ENCODE measurements at places on chromosomes 5 and 9.

GRCh38 chr5:138898299-138898698, 23.2 kb upstream of the LRRTM2 start:
- no peak for DNase-seq

DNA sequence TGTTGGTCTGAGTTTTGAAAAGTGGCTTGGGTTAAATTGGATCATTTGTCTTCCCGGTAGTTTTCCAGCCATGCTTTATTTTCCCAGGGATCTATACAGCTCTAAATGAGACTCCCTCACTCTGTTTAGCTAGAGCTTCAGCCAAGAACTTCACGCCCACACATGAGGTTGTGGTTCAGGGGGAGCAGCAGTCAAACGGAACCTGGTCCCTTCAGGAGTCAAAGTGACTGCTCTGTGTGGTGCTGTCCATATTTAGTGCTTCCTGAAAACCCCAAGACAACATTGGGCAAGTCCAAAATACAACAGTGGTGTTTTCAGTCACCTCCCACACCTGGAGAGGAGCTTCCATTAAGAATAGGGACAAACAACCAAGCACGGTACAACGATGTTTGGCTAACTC, 90.5 kb downstream of the ANKH start:
- no peak for DNase-seq

DNA sequence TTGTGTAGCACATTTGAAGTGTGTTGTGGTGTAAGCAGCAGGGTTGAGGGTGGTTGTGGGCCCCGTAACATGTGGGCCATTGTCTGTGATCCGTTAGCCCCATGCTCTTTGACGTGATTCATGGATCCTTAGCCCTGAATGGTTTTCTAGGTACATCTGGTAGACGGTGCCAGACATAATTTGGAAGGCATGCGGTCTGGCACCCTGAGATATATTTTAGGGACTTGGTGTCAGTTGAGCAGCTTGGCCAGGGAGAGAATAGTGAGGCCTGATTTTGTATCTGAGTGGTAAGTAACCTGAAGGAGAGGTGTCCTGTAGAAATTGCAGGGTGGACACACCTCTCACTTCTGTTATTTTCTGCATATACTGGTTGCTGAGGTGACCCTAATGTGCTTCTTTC, 10.9 kb downstream of the SH3GL2 start:
- no peak for DNase-seq

GRCh38 chr9:83043597-83043996, 19.3 kb downstream of the RASEF start:
- DNase-seq: no peak

- no peak for DNase-seq
These were observed 65.2 kb downstream of the HMHB1 start for GRCh38 chr5:143877196-143877595.

- DNase-seq: no peak
These were observed 175.3 kb downstream of the SLF1 start for GRCh38 chr5:94793816-94794198.

- DNase-seq: no peak
These were observed 52.4 kb downstream of the NREP start for GRCh38 chr5:111704452-111705085.

- no peak for DNase-seq
These were observed 15.7 kb downstream of the PTPN3 start for GRCh38 chr9:109482391-109482916.

- no peak for DNase-seq
These were observed 16.5 kb upstream of the QRFP start for GRCh38 chr9:130912932-130913598.

GRCh38 chr9:117718085-117718484, 13.9 kb downstream of the TLR4 start:
- DNase-seq: no peak

GRCh38 chr5:103668281-103668680, 105.7 kb upstream of the NUDT12 start:
- DNase-seq: no peak

DNA sequence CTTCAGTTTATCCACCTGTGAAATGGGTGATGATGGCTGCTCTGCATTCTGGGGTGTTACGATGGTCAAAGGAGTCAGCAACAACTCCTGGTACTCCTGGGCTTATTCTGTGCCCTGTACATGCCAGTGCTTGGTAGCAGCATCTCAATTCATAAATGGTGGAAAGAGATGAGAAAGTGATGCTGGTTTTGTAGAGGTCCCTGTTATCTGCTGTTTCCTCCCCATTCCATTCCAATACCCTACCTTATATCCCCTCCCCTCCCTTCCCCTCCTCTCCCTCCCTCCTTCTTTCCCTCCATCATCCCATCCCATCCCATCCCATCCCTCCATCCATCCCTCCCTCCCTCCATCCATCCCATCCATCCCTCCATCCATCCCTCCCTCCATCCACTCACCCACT, 19.1 kb downstream of the BOD1 start:
- no peak for DNase-seq

GRCh38 chr5:569358-569867, 42.7 kb upstream of the CEP72 start:
- DNase-seq: no peak

DNA sequence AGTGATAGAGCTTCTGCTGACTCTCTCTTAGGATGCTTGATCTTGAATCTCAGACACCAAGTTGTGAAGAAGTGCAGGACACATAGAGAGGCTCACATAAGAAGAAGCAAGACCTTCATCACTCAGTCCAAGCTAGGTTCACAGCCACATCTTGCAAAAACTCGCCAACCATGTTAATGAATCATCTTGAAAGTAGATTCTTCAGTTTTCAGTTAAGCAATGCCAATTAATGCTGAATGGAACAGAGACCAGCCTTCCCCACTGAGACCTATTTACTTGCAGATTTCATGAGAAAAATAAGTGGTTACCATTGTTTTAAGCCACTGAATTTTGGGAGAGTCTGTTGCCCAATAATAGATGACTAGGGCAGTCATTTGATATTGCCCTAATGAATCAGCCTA, 217.7 kb upstream of the EDIL3 start:
- no peak for DNase-seq

DNA sequence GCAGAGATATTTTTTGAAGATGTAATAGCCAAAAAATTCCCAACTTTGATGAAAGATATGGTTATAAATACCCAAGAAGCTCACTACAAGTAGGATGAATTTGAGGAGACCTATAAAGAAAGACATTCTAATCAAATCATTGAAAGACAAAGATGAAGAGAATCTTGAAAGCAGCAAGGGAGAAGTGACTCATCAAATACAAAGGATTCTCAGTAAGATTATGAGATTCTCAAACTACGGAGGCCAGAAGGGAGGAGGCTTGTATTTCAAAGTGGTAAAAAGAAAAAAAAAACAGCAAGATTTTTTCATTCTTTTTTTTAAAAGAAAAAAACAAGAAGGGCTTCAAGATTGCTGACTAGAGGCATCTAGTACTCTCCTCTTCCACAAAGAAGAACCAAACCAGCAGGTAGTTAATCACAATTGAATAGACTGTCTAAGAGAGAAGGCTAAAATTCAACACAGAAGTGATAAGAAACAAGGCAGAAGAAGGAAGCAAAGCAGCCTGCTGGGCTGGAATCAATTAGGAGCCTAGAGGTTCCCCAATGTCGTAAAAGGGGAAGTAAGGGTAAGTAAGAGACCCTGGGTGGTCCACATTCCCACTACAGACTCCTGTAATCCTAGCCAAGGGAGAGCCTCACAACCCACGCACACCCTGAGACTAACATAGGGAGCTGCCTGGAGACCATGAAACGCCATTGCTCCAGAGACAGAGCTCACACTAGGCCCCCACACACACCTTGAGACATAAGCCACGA, 59.1 kb upstream of the NIPAL4 start:
- DNase-seq: no peak

DNA sequence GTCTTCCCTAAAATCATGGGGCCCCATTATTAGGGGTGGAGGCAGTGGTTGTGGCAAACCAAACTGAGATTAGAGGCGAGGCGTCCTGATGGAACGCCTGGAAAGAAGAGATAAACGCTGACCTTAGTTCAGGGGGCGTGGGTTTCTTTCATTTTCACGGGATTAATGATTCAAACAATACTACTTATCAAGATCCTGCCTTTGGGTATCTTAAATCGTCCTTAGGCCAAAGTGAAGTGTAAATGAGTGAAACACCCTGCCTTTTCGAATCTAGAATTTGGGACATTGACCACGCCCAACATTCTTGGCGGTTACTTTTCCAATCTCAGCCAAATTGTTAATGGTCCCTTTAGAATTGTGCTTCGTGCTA, 1.0 kb upstream of the UBTD2 start:
- DNase-seq: no peak

DNA sequence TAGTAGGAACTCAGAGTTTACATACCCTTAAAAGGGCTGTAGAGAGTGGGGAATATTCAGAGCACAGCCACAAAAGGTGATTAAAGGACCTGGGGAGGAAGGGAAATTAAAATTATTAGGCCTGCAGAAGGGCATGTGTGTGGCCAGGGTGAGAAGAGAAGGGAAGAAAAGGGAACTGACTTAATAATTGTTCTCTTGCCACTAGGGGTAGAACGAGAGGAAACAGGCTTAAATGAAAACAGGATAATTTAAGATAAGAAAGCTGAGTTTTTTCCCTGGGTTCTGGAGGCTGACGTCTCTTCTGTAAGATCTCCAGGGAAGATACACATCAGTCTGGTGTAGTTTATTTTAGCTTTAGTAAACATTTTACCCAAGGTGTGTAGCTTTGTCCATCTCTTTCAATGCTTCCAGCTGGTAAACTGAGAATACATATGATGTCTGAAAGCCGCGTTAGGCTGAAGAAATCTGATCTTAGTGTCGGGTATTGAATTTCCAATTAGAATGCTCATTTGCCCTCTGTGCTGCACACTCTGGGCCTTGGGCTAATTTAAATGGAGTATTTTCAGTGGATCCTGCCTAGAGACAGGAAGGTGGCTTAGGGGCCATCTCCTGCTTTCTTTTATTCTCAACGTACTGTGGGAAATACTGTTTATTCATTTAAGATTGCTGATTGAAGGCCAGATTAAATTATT, 416.8 kb downstream of the TMEM38B start:
- no peak for DNase-seq

- no peak for DNase-seq
These were observed 88.5 kb downstream of the SNX24 start for GRCh38 chr5:122933956-122934355.

- DNase-seq: no peak
These were observed 50.0 kb downstream of the DAPK1 start for GRCh38 chr9:87547671-87548081.

DNA sequence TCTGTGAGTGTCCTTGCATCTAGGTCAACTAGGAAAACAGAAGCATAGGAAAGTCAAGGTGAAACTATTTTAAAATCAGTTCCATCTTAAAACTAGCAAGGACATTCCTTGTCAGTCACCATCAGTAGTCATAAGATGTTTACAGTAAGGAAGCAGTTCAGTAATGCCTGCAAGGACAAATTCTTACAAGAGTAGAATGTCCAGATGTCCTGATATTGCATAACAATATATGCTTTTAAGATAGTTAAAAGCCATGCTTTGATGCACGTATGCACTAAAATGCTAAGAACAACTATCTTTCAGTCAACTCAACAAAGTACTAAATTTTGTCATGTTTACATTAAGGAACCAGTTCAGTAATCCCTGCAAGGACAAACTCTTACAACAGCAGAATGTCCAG, 11.3 kb upstream of the SVEP1 start:
- no peak for DNase-seq

DNA sequence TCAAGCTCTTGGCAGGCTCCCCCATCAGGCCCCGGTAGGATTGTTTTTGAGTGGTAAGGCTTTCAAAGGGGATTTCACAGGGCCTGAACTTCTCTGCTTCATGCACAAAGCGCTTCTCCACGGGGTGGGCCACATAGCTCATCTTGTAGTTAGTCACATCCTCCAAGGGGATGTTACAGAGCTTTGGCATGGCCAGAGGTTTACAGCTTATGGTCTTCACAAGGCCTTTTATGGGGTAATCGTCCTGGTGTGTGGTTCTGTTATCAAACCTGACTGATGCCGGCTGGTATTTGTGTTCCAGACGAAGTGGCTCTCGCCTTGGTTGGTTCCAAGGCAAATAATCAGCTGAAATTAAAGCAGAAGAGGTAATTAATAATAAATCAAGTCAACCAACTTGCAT, 104.3 kb downstream of the SAXO1 start:
- no peak for DNase-seq

- no peak for DNase-seq
These were observed 526.8 kb upstream of the GRAMD2B start for GRCh38 chr5:125896368-125896767.

- no peak for DNase-seq
These were observed at the start of gene PTGS1 for GRCh38 chr9:122370869-122371755. Gene PTGS1 (plus strand): TSS chr9:122371024. CDS start chr9:122371085, 61 bp downstream.

DNA sequence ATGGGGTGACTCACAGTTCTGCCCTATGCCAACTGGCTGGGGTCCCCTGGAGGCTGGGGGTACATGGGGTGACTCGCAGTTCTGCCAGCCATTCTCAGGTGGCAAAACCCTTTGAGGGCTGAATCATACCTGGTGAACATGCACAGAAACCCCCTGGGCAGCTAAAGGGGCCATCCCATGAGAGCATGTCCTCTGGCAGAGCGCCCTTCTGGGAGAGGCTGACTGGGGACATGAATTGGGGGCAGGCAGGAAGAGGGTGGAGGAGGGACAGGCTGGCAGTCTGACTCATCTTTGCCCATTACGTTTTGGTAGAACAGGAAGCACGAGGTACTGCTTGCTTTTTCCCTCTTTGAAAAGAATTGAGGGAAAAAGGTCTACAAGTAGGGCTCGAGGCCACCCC, 16.7 kb downstream of the TRAF1 start:
- no peak for DNase-seq

GRCh38 chr9:111752455-111752854, 42.3 kb downstream of the SHOC1 start:
- no peak for DNase-seq

DNA sequence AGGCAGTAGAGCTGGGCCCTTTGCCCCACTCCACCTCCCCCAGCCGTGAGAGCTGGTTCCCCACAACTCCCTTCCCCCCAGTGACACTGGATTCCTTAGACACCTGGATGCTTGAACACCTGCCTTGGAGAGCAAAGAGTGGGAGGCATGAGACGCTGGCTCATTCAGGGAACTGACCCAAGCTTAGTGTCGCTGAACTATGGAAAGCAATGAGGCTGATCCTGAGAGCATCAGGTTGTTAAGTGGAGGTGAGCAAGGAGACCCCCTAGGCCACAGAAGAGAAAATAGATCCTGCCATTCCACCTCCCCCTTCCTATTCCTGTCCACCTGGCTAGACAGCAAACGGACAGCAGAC, 2.0 kb downstream of the CCL19 start:
- DNase-seq: no peak

GRCh38 chr5:74946471-74946870, 80.3 kb upstream of the FAM169A start:
- no peak for DNase-seq

- no peak for DNase-seq
These were observed 455.0 kb upstream of the DMAC1 start for GRCh38 chr9:8254541-8254940.

DNA sequence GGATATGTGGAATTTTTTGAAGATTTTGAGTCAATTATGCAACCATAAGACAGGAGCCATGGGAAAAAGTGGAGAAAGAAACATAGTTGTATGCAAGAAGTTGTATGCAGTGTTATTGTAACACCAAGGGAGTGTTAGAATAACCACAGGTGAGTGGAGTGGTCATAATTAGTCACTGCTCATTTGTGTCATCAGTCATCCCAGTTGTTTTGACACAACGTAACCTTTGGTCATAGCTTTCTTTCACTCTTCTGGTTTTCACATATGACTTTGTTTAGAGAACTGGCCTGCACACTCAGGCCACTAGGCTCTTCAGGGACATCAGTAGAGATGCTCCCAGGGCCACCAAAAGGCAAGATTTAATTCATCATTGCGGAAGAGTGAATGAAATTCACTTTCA, 158.7 kb upstream of the HMHB1 start:
- no peak for DNase-seq

Measured in breast epithelium (tissue), 4 donors.